Spleen (tissue), 13 donors: ENCODE measurements at places on chromosomes 7 and 10.

DNA sequence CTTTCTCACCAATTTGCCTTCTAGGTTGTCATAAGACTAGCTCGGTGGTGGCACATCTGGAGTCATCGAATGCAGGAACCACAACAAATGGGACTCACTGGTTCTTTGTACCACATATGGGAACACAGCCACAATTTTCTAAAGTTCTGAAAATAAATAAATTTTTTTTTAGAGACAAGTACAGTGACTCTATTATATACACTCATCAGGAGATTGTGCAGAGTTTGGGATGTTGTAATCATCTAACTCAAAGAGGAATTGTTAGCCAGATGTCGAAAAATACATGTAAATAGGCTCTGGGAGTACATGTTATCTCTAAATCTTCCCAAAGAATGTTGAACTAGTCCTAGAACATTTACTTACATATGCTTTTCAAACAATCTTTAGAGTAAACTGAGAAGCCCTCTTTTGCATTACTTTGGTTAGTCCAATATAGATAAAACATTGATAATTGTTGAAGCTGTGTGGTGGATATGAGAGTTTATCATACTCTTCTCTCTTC is 19.6 kb upstream of the SEPTIN7 start:
- no peak for DNase-seq

GRCh38 chr7:1735262-1735661 is 65.2 kb downstream of the ELFN1 start:
- no peak for DNase-seq

DNA sequence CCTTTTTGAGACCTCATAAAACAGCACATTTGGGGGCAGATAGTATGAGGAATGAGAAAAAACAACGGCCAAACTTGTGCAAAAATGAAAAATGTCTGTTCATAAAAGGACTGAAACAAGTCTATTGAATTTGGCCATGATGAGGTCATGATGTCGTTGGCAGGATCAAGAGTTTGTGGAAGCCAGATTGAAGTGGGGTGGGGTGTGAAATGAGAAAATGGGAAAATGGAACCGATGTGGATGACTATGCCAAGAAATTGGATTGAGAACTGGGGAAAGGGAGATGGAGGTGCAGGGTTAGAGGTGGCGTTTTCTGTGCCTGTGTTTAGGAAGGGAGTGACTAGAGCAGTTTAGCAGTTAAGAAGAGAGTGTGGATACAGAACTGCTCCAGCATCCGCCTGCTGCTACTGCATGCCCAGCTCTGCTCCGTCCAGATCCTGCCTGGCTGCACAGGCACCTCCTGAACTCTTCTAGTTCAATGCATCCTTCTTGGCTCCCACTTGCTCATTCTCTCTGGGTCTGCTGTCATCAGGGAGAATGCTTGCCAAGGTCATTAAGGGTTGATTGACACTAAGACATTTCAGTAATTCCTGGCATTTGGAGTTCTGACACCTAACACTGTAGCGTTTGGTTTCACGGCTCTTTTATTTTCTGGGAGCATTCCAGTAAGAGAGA is 111.9 kb downstream of the GALNT17 start:
- DNase-seq: no peak

GRCh38 chr10:80206277-80206655 is 929 bp upstream of the ANXA11 start:
- no peak for DNase-seq

GRCh38 chr7:73442222-73442902 is 8.8 kb downstream of the FZD9 start:
- no peak for DNase-seq

- no peak for DNase-seq
These were observed 41.5 kb downstream of the KLRG2 start for GRCh38 chr7:139441961-139442360.
